ENCODE measurements at places on chromosomes 13 and 19.

GRCh38 chr19:48496959-48497727, 14.5 kb downstream of the LMTK3 start:
- no peak for DNase-seq

DNA sequence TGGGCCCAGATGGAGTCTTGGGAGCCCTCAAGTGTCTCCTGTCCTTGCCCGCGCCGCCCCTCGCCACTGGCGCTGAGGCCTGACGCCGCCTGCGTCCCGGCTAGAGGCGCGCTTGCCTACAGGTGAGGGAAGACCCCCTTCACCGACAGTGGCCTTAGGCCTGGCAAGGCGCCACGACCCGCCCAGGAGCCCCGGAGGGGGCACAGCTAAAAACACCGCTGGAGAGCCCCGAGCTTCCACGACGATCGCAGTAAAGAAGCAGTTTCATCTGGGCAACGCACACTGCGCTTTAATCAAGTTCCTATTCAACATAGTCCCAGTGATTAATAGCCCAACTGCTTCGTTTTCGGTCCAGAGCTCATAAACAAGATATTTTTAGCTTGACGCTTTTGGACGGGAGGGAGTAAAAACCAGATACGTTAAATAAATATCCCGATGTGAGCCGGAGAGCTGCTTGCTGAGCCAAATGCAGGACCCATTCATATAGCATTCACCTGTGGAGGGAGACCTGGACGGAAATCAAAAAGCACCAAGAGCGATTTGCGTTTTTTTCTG, 1.5 kb upstream of the CEBPA start:
- no peak for DNase-seq

GRCh38 chr19:1066748-1067340, at the start of gene ARHGAP45:
Gene ARHGAP45 (plus strand): TSS chr19:1067167. CDS start chr19:1067406, 239 bp downstream.
- peak; percentile 69 for DNase-seq

DNA sequence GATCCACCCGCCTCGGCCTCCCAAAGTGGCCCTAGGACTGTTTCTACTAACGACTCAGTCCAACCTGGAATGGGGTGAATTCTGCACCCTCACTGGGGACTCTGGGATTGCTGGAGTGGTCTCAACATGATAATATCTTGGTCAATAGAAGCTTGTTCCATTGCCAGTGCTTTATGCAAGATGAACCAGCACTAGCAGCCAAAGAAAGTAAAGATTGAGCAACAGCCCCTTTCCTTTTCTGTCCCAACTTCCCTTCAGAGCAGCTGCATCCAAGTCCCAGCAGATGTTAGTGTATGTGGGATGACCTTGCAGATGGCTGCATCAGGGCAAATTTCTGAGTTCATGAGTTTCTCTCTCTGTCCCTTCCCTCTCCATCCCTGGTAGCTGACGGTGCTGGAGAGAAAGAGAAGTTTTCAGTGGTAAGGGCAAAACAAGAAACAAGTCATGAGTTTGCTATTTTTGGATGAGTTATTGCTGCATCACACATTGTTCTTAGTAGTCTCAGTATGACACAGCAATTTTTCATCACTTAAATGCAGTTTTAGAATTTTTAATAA, 183.6 kb upstream of the EDNRB start:
- DNase-seq, result no peak

DNA sequence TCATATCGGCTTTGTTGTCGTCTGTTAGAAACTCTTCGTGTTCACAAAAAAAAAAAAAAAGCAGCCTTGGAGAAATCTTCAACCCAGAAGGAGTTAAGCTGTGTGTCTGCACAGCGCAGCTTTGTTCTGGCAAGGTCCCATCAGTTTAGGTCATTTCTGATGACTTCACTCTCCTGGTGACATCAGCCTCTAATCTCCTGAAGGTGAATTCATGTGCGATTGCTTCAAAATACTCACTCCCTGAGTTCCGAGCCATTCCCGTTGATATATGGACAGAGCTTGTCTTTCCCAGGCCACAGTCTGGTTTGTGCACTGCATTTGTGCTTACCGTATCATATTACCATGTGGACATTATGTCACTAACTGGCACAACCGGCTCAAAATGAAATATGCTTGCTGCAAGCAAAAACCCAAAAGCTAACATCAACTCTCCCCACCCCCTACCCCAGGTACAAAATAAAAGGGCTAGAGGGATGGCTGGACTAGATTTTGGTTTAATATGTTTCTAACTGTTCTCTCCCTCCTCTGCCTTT, 342.4 kb downstream of the KCNRG start:
- DNase-seq, result no peak

DNA sequence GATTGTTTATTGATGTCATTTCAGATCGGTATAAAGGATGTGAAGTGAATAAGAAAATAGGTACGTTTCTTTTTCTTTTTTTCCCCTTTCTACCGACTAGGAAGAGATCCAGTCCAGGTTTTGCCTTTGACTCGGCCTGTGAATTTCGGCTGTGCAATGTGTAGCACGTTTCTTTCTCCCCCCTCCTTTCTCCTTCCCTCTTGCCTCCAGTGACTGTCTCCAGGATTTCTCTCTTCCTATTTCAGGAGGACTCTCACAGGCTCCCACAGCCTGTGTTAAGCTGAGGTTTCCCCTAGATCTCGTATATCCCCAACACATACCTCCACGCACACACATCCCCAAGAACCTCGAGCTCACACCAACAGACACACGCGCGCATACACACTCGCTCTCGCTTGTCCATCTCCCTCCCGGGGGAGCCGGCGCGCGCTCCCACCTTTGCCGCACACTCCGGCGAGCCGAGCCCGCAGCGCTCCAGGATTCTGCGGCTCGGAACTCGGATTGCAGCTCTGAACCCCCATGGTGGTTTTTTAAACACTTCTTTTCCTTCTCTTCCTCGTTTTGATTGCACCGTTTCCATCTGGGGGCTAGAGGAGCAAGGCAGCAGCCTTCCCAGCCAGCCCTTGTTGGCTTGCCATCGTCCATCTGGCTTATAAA, at the start of gene GPC6:
Gene GPC6, plus strand, starts transcription at position 185 of the 657 bp plus-strand sequence.
- no peak for DNase-seq

- no peak for DNase-seq
Observed at GRCh38 chr19:37251308-37252229, 33.6 kb downstream of the ZNF383 start.

DNA sequence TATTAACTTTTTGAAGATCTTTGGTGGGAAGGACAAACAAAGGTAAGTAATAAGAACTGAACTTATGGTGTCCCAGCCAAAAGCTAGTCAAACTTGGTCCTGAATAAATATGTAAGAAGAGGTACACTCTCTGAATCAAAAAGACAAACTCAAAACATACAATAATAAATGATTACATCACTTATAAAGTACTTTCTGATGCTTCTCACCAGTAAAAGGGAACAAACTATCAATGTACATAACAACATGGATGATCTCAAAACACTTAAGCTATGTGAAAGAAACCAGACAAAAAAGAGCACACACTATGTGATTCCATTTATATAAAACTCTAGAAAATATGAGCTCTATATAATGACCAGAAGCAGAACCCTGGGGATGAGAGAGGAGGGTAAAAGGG, 138.3 kb downstream of the VWA8 start:
- DNase-seq, result no peak

DNA sequence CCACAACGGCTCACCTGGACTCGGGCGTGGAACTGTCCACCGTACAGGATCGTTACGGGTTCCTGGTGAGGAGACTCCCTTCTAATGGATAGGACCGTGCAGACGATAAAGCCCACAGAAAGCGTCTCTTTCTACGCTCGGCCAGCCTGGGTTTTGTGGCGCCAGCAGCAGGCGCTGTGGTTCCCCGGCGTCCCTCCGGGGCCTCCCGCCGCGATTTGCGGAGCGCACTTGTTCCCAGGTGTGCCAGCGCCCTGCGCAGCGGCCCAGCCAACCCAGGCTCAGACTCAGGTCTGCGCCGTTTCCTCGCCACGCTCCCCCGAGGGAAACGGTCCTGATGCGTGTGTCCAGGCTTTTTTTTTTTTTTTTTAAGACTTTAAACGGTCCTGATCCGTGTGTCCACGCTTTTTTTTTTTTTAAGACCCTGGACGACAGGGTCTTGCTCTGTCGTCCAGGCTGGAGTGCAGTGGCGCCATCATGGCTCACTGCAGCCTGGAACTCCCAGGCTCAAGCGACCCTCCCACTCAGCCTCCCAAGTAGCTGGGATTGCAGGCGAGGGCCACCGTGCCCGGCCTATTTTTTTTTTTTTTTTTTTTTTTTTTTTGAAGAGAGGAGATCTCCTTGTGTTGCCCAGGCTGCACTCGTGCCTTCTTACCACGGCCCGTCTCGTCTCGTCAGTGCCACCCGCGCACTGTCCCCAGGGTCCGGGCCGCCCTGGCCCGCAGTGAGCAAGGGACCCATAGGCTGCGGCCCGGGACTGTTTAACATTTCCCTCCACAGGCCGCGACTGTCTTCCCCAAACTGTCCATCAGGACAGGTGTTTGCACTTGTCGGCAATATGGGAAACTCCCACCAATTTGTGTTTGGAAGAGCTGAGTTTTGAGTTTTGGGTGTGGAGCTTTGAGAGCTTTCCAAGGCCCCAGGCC, 23.8 kb downstream of the GJA3 start:
- DNase-seq, result no peak

- no peak for DNase-seq
Observed at GRCh38 chr13:111492341-111492950, 172.0 kb downstream of the TEX29 start.

GRCh38 chr13:25286308-25286968, 850 bp downstream of the MTMR6 start:
- DNase-seq, result no peak

DNA sequence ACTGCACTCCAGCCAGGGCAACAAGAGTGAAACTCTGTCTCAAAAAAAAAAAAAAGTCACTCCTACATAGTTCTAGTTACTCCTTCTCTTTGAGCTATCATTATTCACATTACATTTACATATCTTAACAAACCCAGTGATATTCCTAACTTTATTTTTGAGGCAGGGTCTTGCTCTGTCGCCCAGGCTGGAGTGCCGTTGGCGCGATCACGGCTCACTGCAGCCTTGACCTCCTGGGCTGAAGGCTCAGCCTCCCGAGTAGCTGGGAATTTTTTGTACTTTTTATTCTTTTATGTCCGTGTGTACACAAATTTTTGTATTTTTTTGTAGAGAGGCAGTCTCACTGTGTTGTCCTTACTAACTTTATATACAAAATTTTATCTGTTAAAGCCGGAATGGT, 587 bp upstream of the RPS15 start:
- DNase-seq, result no peak

DNA sequence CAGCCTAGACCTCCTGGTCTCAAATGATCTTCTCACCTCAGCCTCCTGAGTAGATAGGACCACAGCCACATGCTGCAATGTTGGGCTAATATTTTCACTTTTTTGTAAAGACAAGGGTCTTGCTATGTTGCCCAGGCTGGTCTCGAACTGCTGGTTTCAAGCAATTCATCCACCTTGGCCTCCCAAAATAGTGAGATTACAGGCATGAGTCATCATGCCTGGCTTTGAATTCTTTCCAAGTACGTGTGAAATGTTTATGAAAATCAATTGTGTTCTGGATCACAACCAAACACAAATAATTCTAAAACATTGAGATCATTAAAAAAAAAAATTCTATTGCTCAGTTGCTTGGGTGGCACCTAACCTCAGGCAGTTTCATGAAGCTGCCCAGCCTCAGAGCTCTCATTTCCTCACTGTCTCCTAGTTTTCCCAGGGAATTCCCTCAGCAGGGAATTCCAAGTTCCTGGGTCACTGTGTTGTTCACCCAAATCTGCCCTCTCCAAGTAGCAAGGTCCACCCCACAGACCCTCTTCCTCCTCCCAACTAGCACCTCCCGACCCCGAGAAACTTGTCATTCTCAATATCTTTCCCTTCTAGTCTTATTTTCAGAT, 44.8 kb downstream of the ING1 start:
- DNase-seq, result no peak

GRCh38 chr13:93147946-93148345, 78.7 kb upstream of the GPC6 start:
- DNase-seq, result no peak

DNA sequence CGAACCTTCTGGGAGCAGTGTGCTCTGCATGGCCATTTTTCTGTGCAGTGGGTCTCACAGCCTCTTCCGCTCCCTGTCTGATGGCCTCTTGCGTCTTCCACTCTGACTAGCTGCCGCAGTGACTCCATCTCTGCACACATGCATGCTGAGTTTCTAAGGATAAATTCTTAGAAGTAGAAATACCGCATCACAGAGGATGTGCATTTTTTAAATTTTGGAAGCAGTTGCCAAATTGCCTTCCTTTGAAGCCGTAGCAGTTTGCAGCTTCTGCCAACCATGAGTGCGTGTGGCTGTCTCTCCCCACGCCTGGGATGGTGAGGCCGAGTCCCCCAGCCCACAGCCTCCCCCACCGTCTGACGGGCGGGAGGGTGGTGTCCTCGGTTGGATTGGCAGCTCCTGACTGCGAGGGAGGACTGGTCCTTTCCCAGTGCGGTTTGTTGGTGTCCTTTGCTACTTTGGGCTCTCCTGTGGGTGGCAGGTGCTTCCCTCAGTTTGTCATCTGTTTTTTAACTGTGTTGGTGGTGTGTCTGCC, 9.8 kb downstream of the FZR1 start:
- no peak for DNase-seq

DNA sequence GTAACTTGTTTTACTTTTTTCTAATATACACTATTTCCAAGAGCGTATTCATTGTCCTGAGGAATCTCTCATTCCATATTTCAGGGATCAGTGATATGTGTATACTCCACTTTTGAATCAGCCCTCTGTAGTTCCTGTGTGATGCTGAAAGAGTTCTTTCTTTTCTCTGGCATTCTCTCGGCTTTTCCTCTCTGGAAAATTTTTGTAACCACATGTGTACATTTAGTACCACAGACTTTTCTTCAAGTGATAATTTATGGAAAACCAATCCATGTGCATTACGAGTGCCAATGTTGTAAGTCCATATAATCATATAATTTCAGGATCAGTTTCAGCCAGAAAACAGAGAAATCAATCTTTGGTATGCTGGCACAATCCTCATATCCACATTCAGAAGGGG, 102.2 kb upstream of the MBNL2 start:
- no peak for DNase-seq

GRCh38 chr13:32746474-32746873, 160.2 kb downstream of the PDS5B start:
- DNase-seq, result no peak

- DNase-seq, result no peak
Observed at GRCh38 chr19:2478756-2479555, 3.0 kb downstream of the GADD45B start.

DNA sequence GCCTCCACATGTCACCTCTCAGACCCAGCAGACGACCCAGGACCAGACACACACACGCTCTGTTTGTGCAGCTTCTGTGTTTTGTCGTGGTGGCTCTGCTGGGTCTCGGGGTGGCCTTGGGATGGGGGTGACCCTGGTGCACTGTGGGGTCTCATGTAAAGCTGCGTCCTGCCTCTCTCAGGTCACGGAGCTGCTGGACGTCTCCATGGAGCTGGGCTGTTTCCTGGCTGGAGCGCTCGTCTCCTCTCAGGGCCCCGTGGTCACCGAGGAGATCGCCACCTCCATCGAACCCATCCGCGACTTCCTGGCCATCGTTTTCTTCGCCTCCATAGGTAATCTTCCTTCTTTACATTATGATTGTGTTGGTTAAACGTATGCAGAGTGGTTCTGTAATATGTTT, 45.4 kb upstream of the TFDP1 start:
- DNase-seq, result no peak

DNA sequence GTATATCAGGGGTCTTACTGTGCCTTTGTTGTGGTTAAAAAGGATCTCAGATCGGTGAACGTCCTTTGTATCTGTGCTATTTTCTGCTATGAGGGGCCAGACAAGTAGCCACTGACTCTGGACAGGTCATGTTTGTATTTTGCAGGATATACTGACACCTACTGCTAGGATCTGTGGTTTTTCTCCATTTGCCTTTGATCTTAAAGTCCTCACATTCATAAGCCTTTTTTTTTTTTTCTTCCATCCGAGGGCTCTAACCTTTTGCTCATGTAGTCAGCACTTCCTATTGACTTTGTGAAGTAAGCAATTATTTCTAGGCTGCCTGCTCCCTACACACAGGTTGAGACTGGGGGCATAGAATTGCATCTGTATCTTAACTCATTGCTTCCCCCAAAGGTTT, 106.2 kb downstream of the SLITRK5 start:
- no peak for DNase-seq

Measured in stimulated activated CD8-positive, alpha-beta memory T cell treated with anti-CD3 and anti-CD28 coated beads, Interleukin-2, amount 100 ng/mL, for 1 hour (primary cell).